ENCODE measurements at places on chromosomes 16 and 17.

DNA sequence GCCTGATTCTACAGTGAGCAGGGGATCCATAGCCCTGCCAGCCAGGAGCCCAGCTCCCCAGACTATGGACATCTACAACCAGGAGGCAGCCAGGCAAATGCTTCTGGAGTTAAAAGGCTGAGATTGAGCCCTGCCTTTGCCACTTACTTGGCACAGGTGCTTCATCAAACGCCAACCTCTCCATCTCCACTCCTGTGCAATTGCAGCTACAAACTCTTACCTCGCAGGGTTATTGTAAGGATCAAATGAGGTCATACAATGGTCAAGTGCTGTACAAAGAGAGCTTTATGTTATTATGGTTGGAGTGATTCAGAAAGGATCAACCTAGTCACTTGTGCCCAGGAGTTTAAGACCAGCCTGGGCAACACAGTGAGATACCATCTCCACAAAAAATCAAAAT is 9.8 kb upstream of the MYO18A start:
- no peak for DNase-seq

DNA sequence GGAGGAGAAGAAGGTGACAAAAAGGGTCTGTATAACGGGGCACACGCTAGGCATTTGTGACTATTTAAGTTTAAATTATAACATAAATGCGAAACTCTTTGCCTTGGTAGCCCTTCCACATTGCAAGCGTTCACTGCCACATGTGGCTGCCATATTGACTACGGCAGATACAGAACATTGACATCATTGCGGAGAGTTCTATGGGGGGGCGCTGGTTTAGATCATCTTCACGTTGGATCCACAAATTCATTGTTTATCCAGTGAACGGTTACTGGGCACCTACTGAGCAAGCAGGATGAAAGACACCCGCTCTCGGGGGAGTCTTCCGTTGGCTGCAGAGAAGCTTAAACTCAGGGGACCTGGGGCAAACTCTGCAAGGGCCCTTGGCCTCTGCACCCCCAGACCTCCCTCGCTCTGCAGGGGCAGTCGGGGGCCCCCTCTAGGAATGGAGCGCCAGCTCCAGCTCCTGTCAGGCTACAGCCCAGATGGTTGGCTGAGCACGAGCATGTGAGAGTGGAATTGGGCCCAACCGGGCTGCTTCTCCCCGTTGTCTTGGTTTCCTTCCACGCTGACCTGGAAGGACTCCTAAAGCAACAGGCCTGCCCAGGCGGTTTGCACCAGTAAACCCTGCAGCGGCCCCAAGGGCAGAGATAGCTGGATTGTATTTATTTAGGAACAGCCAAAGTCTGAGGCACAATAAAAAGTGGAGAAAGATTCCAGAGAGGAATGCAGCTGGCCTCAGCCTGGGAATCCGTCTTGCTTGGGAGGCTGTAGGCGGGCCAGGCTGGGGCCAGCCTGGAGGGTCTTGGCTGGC is 172.2 kb downstream of the SEC14L1 start:
- no peak for DNase-seq

DNA sequence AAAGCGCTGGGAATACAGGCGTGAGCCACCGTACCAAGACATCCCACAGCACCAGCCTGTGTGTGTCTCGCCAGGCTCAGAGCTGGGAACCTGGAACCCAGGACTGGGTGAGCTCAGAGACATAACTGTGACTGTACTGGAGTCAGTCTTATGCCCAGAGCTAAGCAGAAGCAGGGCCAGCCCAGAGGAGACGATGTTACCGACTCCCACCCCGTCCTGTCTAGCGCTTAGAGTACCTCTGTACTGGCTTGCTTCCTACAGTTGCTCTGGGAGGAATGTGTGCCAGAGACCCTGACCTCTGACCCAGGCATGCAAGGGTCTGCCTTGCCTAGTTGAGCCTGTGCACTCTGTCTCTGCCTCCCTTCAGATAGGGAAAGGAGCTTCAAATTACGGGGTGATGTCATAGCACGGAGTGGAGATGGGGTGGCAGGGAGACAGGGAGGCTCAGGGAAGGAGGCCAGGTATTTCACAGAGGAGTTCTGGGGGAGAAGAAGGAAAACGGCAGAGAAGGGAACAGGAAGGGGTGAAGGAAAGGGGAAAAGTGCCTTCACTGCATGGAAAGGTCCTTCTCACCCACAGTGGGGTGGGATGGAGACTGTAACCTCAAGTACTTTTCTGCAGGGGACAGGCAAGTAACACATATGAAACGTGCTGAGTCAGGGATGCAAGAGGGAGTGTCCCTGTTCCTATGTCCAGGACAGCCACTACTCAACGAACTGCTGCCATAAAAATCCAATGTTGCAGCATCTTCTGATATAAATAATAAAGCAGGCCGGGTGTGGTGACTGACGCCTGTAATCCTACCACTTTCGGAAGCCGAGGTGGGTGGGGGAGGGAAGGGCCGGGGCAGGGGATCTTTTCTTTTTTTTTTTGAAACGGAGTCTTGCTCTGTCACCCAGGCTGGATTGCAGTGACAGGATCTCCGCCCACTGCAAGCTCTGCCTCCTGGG is 5.8 kb upstream of the ARMC5 start:
- DNase-seq, result no peak

- no peak for DNase-seq
Measured at GRCh38 chr17:50596191-50597037, 35.9 kb downstream of the CACNA1G start.

DNA sequence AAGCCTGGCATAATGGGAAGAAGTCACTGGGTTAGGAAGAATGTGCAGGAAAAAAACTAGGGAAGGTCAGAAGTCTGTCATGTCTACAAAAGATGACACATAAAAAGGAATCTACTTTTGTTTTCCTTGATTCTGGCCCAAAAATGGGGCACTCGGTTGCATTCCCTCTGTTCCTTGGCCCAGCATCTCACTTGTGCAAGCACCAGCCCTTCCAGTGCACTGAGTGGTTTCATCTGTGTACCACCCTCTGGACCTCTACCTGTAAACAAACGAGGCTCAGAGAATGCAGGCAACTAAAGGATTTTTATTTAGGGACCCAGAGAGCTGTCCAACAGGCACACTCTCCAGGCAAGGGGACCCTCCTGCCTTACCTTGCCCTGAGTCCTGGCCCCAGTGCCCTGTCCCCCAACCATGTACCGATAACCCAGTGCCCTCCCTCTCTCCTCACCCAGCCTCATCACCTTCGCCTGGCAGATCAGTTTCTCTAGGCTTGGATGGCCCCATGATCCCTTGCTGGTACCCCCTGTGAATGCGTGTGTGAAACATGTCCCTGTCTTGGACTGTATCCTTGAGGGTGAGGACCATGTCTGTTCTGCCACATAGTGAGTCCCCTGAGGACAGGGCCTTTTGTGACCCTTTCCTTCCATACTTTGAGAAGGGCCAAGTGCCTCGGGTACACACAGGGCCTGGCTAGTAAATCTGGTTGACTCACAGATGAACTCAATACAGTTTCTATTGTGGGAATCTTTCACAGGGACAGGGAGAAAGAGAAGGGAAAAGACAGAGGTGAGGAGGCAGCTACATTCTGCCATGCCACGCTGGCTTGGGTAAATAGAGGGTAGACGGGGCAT is 13.3 kb downstream of the NXPH3 start:
- no peak for DNase-seq

DNA sequence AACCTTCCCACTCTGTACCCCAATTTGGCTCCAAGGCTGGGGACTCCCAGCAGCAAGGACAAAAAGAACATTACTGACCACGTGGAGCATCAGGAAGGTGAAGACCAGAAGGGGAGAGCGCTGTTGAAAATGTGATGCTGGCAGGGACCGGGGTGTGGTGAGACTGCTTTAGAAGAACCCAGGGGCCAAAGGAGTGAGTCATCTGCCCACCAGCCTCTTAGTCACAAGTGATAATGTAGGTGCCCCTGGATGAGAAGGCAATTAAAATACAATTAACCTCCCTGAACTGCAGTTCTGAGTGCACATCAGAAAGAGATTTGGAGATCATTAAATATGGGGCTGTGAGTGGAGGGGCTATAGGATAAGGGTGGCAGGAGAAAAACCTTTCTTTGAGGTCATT is 366.6 kb upstream of the CCL2 start:
- no peak for DNase-seq

- no peak for DNase-seq
Measured at GRCh38 chr17:57612202-57613071, 132.7 kb downstream of the CCDC182 start.

DNA sequence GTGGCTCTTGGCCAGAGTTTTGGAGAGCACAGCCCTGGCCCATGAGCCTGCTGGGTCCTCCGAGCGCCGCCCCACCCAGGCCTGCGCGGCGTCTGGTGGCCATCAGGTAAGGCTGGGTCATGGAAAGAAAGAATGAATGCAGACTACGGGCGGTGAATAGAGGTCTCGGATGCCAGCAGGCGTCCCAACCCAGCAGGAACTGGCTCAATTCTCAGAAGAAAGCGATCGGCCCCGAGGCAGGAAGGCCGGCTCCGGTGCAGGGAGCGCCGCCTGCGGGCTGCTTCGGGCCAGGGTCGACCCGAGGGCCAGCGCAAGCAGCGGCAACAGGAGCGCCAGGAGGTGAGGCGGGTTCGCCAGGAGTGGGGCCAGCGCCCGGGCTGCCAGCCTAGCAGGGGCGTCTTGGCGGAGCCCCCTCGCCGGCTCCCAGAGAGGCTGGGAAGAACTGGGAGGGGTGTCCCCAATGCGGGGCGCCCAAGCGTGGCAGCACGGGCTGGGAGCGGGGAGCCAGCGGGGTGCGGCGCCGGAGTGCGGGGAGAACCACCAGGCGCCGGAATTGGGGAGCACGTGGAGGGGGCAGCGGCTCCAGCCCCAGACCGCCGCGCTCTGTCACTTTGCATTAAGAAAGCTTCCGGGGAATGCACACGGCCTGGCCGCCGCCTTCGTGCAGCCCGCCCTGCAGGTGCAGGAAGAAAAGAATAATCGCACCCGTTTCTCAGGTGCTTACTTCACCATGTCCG is 7.1 kb upstream of the TMC5 start:
- DNase-seq, result no peak

DNA sequence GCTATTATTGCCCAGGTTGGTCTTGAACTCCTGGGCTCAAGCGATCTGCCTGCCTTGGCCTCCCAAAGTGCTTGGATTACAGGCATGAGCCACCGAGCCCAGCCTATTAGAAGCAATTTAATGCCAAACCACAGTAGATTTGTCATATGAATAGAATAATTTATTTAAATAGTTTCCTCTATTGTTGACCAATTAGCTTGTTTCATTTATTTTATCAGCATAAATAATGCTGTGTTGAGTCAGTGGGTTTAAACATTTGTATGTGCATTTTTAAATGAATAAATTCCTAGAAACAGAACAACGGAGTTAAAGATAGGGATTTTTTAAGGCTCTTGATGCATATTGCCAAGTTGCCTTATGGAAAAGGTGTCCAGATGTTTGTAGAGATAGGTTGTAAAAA is 26.7 kb downstream of the FTO start:
- DNase-seq, result no peak

DNA sequence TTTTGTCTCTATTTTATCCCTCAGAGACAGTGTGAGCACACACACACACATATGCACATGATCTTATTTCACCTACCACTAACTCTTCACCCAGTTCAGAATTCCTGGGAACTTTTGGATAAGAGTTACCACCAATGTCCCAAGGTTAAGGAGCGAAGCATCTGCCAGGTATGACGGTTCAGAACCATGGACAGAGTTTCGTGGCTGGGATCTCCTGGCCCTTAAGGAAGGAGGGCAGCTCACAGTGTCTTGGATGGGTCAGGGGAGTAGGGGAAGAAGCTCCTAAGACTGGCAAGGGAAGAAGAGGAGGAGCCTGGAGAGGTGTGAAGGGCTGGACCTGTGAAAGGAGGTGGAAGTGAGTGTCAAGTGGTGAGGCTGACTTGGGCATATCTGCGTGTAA is 23.0 kb upstream of the TMEM132E start:
- no peak for DNase-seq

DNA sequence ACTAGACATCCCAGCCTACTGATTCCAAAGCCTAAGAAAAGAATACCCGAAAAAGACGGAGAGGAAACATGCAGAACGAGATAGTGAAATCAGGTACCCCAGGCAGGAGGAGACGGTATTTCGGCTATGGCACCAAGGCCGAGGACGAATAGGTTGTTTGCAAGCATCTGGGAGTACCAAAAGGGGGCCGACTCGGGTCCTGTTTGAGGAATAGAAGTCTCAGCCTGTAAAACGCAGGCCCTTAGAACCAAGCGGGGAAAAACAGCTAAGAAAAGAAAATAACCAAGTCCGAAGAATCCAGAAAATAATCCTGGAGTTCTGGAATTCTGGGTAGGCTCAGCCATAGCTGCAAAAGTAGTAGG is 537 bp downstream of the SLC35B1 start:
- no peak for DNase-seq

GRCh38 chr16:87701505-87701921 is 64.3 kb downstream of the KLHDC4 start:
- DNase-seq, result no peak

DNA sequence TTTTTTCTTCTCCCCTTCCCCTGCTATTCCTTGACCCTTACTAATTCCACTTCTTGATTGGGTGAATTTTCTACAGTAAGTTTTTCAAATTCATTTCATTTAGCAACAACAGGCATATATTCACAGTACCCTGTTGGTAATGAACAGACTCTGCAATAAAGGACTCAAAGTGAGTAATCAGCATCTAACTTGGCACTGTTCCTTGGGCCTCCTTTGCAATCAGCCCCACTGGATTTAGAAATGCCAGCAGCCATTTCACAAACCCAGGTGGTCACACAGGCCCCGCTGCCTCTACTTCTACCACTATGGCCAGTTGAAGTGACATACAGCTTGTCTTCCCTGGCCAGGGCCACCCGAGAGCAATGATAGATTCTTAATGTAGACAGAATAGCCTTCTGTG is 113.8 kb downstream of the CYB561 start:
- DNase-seq, result no peak

GRCh38 chr17:20097330-20097729 is 88.2 kb downstream of the SPECC1 start:
- DNase-seq, result no peak

DNA sequence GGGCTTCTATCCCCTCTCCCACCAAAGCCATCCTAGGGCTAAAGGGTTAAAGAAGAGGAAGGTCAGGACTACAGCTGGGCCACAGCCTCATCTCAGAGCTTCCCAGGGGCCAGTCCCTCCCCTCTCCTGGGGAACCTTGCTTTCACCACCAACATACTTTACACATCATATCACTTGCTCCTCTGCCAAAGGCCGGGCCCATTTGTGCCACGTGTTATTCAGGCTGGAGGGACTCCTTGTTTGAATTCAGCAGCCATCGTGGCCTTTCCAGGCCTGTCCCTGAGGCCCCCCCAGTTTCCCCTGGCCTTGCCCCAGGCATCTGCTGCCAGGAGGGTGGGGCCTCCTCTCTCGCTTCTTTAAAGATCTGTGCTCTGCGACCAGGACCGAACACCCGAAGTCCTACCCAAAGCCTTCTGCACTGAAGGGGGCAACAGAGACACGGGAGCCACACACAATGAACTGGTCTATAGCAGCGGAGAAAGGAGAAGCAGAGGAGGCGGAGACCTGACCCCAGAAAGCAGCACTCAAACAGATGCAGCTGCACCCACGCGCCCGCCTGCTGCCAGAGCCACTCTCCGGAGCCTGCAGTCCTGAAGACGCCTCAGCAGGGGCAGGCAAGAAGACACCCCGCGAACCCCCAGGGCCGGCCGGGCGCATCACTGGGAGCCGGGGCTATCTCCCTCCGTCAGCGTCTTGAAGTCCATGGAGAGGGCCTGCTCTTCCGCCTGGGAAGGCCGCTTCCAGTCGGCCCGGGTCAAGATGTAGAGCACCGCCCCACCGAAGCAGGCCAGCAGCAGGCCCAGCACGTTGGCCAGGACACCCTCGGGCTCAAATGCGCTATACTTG is 12.1 kb downstream of the CYB561 start:
- DNase-seq, result no peak

- DNase-seq, result no peak
Measured at GRCh38 chr17:27747462-27748359, 52.6 kb downstream of the NOS2 start.

GRCh38 chr17:50072925-50073324 is 17.0 kb downstream of the ITGA3 start:
- DNase-seq, result no peak

Measured in kidney capillary endothelial cell (primary cell).